RWPE2 (cell line): ENCODE measurements at places on chromosomes 4 and X.

DNA sequence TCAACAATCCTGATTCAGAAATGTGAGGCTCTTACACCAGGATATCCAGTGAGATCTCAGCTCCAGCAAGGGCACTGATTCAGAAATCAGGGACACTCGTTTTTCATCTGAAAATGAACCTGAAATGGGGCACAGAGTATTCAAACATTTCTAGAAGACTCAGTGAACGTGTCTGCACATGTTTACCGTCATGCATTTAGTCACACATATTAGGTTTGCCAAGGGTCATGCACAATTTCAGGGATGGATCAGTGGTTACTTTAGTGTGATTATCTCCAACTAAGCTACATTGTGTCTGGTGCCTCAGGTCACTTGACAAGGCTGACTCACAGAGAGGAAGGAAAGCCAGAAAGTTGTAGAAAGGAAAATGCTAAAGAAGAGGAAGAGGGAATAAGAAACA is 33.6 kb upstream of the SPANXN2 start:
- DNase-seq = no peak

DNA sequence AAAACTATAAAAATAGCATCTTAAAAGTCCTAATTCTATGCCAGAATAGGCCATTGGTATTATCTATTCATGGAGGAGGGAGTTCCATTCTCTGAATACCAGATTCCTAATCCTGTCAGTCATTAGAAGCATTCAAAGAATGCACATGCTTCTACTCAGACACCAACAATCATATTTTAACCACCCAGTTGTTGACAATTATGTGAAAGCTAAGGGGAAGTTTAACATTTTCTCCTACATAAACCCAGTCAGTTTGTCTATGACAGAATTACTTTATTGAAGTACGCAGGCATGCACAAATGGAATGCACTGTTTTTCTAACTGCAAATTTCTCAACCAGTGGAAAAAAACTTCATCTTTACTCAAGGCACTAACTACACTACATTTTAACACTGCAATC is 69.6 kb upstream of the MTNR1A start:
- no peak for DNase-seq

DNA sequence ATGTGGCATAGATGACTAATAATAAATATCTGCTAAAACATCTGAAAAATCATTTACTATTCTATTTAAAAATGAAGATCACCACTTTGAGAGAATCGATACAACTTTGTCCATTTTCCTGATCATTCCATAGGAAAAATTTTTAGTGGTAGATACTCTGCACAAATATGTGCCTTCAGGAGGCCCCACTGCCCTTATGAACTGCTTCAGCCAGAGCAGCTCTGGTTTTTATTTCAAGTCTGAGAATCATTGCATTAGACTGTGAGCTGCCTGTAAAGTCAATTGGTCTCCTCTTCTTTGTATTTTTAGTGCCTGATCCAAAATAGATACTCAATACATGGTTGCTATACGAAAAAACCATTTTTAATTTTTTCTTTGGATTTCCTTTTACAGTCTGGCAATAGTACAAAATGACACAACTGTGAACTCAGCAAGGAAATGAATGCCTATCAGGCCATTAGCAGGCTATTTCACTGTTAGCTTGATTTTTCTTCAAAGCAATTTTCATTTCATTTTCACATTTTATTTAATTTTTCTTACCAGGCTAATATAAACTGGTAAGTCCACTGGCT is 69.1 kb downstream of the SHISA3 start:
- DNase-seq = no peak

DNA sequence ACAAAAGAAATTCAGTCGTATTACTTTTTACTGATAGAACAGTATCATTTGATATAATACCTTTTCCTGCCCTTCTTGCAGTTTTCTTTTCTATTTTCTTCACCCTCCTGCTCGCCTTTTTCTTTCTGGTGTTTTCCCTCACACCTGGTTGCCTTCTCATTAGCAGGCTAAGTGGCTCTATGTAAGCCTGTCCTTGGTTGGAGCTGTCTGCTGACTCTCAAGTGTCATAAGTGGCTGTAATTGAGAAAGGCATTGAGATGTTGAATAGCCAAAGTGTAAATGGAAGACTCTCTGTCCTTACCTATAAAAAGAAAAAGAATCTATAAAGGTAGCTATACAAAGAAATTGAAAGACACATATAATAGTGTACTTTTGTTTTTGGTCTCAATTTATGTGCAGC is 180.7 kb downstream of the ADGRL3 start:
- no peak for DNase-seq

DNA sequence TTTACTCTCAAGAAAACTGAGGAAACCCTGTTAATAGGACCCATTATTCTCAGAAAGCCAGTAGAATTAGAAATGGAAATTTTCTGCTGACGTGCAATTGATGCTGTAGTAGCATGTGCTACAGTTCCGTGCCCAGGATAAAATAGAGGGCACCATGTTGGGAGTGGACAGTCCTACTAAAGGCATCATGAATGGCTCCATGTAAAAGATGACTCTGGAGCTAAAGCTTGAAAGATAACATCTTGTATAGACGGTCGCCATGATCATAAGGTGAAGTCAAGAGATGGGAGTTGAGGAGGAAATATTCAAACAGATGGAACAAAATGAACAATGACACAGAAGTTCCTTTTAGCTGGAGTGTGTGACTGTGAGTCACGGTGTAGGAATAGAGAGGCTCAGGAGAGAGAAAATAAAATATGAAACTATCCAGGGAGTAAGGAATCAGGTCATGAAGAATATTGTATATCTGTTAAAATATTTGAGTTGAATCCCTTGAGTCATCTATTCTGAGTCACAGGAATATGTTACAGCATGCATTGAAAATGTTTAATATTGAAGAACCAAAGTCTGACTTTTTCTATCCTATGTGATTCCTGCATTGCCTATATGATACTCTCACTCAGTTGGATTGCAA is 31.8 kb downstream of the ANXA10 start:
- no peak for DNase-seq

- DNase-seq = no peak
Observed at GRCh38 chrX:19727887-19728648, 159.3 kb downstream of the SH3KBP1 start.

DNA sequence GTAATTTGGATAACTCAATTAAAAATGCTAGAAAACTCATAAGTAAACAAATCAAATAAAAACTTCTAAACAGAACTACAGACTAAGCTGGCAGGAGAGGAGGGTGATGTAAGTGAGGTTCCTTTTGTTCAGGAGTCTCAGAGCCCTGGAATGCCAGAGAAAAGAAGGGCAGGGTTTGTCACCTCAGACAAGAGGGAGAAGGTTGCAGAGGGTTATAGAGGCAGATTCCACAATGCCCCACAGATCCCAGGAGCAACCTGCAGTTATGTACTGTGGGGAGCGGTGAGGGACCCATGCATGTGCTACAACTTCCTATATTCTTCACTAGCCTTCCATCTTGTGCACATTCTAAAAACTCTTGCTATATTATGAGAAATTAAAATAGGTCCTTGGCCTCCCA is 129.7 kb downstream of the CFAP299 start:
- no peak for DNase-seq

- DNase-seq = no peak
Observed at GRCh38 chr4:16194214-16194613, 32.1 kb downstream of the TAPT1 start.

DNA sequence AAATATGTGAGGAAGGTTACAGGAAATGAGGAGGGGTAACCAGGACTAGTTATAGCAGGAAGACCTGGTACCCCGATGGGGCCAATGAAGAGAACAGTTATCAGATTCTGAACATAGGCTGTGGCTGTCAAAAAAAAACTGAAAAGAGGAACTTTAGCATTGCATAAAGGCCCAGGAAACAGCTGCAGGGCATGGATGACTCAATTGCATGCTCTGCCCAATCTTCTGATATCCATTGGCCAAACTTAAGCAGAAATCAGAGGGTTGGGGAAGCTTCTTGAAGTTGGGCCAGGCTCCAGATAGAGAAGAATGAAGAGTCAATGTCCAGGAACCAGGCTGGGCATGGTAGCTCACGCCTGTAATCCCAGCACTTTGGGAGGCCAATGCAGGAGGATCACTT is 1222.4 kb upstream of the PRKX start:
- no peak for DNase-seq

GRCh38 chrX:47620303-47620685 is 637 bp upstream of the SYN1 start:
- no peak for DNase-seq

- no peak for DNase-seq
Observed at GRCh38 chr4:181819946-181820345, 423.3 kb upstream of the TENM3 start.

DNA sequence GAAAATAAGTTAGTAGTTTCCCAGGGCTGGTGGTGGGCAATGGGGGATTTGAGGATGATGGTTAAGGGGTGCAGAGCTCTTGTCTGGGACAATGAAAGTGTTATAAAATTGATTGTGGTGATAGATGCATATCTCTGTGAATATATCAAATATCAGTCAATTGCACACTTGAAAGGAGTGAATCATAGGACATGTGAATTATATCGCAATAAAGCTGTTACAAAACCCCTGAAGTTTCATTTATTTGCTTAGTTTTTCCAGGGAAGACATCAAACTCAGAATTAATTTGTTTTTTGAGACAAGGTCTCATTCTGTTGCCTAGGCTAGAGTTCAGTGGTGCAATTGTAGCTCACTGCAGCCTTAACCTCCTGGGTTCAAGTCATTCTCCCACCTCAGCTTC is 17.9 kb upstream of the YIPF6 start:
- DNase-seq = no peak

GRCh38 chrX:51487960-51488267 is 8.5 kb downstream of the NUDT11 start:
- no peak for DNase-seq

DNA sequence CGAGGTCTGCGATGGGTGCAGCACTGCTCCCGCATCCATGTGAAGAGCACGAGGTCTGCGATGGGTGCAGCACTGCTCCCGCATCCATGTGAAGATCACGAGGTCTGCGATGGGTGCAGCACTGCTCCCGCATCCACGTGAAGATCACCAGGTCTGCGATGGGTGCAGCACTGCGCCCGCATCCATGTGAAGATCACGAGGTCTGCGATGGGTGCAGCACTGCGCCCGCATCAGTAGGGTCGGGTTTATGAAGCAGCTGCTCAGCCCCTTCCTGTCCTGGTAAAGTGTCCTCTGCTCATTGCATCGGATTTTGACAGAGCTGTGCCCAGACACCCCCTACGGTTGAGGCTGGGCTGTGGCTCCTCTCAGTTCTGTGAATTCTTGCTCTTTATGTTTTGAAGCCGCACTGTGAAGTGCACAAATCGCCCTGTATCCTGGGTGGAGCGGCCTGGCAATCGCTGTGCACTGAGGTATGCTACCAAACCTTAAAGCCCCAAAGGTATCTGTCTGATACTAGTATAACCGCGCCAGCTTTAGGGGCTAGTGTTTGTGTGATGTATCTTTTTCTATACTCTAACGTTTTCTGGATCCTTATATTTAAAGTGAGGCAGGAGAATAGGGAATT is 98.7 kb downstream of the CPZ start:
- no peak for DNase-seq

DNA sequence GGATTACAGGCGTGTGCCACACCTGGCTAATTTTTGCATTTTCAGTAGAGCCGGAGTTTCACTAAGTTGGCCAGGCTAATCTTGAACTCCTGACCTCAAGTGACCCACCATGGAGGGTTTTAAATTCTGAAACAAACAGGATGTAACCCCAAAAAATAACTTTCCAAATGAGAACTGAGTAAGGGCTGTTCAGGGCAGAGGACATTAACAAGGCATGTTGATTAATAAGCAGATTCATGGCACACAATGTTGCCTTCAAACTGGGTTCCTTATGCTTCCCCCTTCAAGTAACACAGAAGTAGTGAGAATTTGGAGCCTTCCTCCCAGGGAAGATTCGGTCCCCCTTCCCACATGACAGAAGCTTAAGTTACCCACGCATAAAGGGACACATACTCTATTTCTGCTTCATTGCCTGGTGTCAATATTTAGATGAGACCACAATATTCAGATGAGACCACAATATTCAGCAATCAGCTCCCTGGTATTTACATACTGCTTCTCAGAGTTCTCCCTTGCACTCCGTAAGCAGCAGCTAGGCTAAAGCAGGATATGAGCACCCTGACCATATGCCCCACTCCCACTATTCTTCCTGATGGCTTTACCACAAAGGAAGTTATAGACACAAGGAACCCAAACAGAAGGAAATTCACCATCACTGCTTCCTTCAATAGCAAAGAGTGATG is 21.4 kb downstream of the GRSF1 start:
- no peak for DNase-seq

DNA sequence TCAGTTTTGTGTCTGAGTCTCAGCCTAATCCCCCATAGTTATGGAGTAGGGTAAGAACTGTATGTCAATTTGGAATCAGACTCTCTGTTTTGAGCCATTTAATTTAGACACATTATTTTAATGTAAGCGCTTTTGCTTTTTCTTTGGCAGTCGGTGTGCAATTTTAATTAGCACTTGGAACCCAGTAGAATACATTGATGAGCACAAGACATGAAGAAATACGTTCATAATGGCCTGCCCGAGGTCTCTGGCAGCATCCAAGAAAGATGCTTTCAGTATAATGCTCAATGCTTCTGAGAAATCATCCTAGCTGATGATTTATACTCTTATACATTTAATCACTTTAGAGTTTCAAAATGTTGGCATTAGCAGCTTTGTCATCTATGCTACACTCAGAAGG is 8.9 kb upstream of the TAPT1 start:
- no peak for DNase-seq

DNA sequence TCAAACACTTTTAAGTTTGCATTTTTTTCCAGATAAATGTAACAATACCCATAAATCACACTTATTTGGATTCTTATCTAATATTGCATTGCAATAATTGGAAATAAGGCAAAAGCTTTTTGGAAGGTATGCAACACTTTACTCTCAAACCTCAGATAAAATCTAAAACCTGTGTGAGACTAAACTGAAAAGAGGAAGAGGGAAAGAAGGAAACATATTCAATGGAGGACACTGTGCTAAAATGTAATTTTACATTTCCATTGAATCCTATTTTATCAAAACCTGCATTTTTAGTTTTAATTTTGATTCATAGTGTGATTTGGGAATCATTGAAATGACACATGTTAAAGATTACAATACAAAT is 99.4 kb downstream of the HPGD start:
- DNase-seq = no peak

GRCh38 chr4:168636506-168637196 is 139.8 kb downstream of the PALLD start:
- DNase-seq = no peak

DNA sequence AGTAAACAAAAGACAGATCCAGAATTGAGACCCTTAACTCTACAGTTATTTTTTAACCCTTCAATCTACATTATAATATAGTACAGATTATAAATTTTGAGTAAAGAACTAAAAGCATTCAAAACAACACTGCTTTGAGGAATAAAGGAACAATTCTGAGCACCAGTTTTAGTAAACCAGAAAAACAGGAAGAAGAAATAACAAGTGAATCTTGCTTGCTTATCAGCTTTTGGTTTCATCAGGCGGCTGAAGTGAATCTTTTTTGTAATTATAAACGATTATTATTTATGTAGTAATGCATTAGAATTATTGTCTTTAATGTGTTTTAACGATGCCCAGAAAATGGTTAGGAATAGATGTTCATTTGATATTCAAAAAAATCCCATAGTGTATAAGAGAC is 305.4 kb downstream of the ARAP2 start:
- no peak for DNase-seq

GRCh38 chrX:71935476-71935875 is 24.8 kb downstream of the NHSL2 start:
- DNase-seq = no peak

GRCh38 chr4:138507522-138507921 is 265.4 kb upstream of the SLC7A11 start:
- DNase-seq = no peak

- DNase-seq = no peak
Observed at GRCh38 chrX:48741834-48742233, 19.7 kb upstream of the GLOD5 start.

GRCh38 chr4:1596393-1596792 is 87.7 kb downstream of the FAM53A start:
- no peak for DNase-seq
